ENCODE measurements at places on chromosomes 12 and 14.

- DNase-seq = no peak
Measured at GRCh38 chr12:123094349-123095077, 56.4 kb downstream of the PITPNM2 start.

GRCh38 chr12:95705143-95705542 lies 85.4 kb downstream of the NTN4 start:
- no peak for DNase-seq

GRCh38 chr14:70898111-70898745 lies 9.0 kb upstream of the PCNX1 start:
- no peak for DNase-seq

- DNase-seq = no peak
Measured at GRCh38 chr12:22691319-22691718, 66.3 kb downstream of the ETNK1 start.

DNA sequence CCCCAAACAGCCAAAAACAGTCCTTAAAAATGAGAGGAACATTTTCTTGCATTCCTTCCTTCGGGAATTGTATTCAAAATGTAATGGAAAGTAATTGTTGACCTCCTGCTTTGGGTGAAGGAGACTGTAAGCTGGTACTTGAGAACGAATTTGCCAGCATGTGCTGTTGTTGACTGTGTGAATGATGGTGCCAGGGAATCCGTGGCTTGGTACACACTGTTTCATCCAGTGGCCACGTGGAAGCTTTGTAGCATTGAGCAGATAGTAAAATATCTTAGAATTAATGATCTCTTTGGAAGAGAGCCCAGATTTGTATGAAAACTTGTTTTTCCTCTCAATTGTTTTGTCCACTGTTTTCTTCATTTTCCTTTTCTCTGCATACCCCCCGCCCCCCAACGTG lies 1.7 kb downstream of the ASCL4 start:
- no peak for DNase-seq

DNA sequence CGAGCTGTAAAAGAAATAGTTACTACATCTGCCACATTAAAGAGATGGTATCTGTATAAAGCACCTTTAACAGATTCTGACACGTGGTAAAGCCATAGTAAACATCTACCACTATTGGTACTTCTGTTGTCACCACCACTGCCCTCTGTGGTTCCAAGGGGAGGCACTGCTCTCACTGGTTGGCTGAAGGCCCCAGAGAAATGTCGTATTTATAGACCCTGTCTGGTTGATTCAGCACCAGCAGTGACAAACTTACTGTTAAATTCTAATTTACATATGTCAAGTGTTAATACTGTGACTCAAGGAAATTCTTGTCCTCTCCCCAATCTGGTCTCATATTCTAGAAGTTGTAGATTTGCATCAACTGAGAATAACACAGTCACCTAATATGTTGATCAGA lies 281.1 kb downstream of the ERC1 start:
- no peak for DNase-seq

GRCh38 chr14:22488522-22489243 lies 100.3 kb downstream of the DAD1 start:
- no peak for DNase-seq

DNA sequence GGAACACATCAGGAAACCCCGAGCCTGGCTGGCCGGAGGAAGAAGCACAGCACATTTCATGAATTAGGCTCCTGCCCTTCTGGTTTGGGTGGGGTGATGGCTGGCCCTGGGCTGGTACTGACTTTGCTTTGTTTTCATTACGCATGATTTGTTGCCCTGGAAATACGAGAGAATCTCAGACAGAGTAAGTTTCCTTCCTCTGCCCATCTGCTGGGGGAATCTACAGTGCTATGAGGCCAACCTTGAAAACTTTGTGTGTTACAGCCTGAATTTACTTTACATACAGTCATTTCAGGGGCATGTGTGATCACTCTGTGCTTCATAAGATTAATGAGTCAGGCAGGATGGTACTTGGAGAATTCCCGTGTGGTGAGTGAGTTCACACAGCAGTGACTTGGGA lies 20.5 kb upstream of the SLC5A8 start:
- no peak for DNase-seq

Measured in T-helper 9 cell (primary cell).